ENCODE measurements at places on chromosomes 6 and 20. TPM values are rescaled to one million over a fixed set of nuclear protein-coding genes. Genes with fewer than 3 reads are reported as not detected.

DNA sequence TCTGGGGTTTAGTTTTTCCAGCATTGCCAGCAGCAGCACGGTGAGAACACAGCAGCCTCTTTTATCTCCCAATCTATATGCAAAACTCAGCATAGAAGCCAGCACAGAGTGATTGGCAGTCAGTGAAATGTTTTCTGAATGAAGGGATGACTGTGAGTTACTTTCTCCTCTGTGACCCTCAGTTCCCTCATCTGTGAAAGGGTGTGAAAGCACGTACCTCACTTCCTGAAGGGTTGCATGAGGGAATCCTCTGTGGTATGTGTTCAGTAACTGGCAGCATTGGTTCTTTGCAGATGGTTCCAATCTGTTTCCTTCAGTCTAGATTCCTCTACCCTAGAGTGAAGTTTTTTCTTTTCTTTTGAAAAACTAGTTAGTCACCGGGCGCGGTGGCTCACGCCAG is 40.0 kb downstream of the EFCAB8 start:
- no peak for DNase-seq

- DNase-seq: no peak
Measured at GRCh38 chr6:87822011-87822410, 120.0 kb upstream of the AKIRIN2 start.

GRCh38 chr6:76708641-76709331 is 636.3 kb upstream of the IMPG1 start:
- DNase-seq: no peak

GRCh38 chr6:47086051-47086770 is 44.1 kb upstream of the ADGRF1 start:
- no peak for DNase-seq

DNA sequence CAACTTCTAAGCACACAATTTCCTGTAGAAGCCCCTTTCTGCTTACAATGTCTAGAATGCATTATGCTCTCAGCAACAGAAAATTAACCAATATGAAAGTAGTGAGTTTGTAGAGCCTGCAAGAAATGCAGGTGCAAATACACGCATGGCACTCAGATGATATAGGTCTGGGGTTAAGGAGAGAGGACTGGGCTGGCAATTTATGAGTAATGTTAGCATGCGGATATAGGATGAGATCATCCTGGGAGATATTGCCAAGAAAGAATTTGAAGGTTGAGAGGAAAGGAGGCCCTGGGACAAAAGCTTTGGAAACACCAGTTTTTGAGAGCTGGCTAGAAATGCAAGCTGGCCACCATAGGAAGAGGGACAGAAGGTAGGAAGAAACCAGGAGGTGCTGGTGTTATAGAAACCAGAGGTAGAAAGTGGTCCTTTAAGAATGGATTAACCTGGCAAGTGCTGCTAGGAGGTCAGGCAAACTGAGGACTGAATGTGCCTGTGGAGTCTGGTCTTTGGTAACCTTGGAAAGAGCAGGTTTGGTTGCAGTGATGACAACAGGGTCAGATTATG is 183.2 kb upstream of the MYLIP start:
- no peak for DNase-seq

- DNase-seq: no peak
Measured at GRCh38 chr20:40282941-40283340, 406.1 kb downstream of the MAFB start.

DNA sequence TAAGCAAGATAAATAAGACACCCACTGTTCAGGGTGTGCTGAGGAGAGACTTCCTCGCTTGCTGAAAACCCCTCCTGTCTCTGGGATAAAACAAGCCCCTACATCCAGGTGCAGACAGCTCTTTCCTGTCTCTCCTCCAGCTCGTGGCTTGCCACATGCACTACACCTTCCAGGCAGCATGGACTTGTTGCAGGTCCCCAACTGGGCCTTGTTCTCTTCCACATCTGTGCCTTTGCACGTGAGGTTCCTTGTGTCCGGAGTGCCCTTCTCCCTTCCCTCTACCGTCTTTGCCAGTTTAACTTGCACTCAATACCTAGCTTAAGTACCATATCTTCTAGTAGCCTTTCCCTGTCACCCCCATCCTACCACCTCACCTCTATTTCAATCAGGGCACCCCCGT is 397.6 kb downstream of the RNGTT start:
- DNase-seq: no peak

DNA sequence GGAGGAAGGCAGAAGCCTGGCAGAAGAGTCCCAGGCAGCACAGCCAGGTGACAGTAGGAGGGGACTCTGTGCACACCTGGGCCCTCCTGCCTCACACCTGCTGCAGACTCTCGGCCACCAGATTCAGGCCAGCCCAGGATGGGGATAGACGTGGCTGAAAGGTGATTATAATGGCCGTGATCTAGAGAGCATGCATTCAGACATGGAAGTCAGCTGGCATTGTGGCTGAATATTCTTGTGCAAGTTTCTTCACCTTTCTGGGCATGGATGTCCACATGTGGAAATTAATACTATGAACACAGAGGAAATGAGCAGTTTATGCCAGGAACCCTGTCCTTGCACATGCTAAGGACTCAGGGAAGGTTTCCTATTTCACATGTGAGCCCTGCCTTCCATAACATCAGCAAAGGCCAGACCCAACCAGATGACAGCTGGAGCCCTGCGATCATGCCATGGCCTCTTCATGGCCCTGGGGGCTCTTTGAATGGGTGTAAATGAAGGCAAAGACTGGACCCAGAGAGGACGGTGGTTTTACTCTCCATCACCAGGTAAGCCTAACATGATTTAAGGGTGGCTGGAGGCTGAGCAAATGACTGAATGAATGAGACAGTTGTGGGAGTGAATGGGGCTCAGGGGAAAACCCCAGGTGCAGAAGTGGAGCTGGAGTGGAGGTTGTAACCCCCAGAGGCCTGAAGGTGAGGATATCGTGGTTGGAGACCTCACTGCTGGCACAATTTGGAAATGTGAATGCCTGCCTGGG is 2.7 kb upstream of the RAET1L start:
- DNase-seq: no peak

GRCh38 chr6:84825461-84825860 is 61.1 kb upstream of the TBX18 start:
- DNase-seq: no peak

- DNase-seq: no peak
Measured at GRCh38 chr6:106508834-106509233, 120.5 kb downstream of the RTN4IP1 start.

DNA sequence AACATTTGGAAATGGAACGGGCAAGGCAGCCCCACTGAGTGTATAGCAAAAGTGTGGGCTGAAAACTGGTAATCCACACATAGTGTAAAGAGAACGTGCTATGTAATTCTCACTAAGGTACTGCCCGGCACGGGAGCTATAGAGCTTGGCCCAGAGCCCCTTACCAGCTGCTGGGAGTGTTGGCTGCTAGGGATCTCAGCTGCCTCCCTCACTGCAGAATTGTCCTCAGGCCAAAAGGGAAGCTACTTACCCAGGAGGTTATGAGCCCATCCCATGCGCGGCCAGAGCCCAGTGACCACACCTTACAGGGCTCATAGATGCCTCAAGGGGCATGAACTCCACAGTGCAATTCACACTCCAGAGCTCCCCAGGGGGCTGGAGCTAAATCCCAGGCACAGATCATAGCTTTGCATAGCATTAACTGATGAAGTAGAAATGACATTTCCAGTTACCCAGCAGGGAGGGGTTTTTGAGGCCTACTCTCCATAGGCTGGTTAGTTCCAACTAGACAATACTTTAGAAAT is 56.8 kb downstream of the LINC00237 start:
- DNase-seq: no peak

GRCh38 chr6:119566546-119567260 is 217.1 kb upstream of the MAN1A1 start:
- DNase-seq: no peak

DNA sequence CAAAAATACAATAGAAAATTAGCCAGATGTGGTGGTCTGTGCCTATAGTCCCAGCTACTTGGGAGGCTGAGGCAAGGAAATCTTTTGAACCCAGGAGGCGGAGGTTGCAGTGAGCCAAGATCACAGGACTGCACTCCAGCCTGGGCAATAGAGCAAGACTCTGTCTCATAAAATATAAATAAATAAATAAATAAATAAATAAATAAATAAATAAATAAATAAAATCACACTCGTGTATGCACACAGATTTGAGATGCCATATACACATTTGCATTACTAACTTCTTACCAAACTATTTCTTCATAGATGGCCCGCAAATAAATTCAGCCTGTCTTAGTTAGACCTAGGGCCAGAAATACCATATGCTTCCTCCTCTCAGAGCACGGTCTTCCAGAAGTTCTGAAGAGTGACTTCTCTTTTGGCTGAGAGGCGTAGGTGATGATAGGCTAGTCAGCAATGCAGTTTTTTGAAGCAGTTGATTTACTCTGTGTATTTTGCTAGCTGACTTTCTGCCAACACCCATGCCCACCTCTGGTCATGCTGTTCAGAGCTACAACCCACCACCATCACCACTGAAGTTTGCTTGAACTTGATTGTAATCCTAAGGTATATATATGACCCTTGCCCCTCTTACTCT is 150.1 kb downstream of the SASH1 start:
- no peak for DNase-seq

GRCh38 chr6:130676077-130676772 is 151.0 kb upstream of the SMLR1 start:
- no peak for DNase-seq

DNA sequence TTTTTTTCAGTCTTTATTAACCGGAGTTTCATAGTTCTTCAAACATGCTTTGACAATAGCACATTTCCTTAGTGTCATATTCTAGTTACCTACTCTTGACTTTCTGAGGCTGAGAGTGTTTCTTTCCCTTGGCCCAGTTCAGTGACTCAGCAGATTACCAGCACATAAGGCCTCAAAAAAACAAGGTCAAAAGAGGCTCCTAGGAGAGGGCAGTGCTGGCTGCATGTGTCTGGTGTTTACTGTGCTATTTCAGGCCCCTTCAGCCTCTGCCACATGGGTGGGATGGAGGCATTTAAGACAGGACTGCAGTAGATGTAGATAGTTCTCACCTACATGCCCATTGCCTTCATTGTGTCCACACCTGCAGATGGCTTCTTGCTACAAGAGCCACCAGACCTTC is 198.2 kb upstream of the SSTR4 start:
- DNase-seq: no peak

DNA sequence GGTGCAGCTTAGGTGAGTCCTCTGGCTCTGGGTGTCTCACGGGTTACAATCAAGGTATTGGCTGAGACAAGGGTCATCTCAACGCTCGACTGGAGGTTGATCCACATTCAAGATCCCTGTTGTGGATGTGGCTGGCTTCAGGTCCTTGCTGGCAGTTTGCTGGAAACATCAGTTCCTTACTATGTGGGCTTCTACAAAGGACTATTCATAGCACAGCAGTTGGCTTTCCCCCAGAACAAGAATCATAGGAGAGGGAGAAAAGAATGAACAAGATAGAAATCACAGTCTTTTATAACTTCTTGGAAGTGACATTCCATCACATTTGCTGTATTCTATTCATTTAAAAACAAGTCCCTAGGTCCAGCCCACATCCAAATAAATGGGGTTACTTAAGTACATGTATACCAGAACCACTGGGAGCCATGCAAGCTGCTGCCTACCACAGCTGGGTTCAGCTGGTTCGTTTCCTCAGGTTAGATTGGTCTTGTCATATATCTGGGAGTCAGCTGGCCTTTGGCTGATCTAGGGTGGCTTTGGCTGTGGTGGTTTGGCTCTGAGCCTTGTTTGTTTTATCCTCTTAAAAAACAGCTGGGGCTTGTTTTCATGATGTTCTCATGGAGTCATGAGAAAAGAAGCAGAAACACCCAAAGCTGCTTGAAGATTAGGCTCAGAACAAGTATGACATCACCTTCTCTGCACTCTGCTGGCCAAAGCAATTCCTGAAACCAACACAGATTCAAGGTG is 433.2 kb upstream of the SPTLC3 start:
- DNase-seq: peak; percentile 3

DNA sequence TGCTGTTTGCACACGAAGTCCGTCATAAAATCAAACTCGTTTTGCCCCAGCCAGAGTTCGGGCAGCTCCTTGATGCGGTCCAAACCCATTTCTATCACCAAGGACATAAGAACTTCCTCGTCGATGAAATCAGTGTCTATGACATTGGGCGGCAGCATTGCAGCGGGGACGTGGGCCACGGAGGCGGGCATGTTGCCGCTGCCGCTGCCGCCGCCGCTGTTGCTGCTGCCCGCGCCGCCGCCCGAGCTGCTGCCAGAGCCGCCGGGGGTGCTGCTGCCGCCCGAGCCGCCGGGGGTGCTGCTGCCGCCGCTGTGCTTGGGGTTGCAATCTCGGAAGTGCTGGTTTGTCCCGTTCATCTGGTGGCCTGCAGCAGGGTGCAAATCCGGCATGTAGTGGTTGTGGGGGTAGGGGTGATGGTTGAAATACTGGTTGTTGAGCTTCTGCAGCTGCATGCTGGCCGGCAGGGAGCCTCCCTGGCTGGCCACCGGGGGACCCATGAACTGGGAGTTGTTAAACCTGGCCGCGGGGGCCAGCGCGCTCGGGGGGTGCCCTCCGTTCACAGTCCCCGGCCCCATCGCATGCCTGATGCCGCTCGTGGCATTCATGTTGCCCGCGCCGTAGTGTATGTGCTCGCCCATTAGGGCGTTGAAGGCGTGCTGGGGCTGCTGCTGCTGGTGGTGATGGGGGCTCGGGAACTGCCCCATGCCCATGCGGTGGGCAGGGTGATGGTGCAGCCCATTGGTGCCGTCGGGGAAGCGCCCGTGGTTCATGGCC is 1.1 kb downstream of the CITED2 start:
- DNase-seq: peak; percentile 30

DNA sequence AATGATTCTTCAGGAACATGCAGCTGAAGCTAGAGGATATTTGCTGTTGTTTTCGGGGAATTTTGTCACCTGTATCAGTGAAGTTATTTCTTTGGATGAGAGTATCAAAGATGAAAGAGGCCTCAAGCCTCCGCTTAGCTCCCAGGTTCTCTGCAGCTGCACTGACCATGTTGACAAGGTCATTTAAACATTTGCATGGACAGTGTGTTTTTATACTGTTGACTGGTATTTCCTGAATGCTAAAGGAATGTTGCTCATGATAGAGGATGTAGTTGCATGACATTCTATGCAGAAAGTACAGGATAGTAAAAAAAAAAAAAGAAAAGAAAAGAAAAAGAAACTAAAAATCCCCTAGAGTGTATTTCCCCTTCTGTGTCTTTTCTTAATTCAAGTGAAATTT is 165.6 kb upstream of the LAMP5 start:
- no peak for DNase-seq

GRCh38 chr6:44655412-44656342 is 268.2 kb downstream of the CDC5L start:
- DNase-seq: no peak

- DNase-seq: no peak
Measured at GRCh38 chr6:134908906-134909516, 40.9 kb downstream of the ALDH8A1 start.

- no peak for DNase-seq
Measured at GRCh38 chr6:162363757-162364156, 363.8 kb downstream of the PRKN start.

- no peak for DNase-seq
Measured at GRCh38 chr20:53179749-53180148, 207.6 kb downstream of the TSHZ2 start.

GRCh38 chr6:25623879-25624278 is 28.1 kb upstream of the SCGN start:
- no peak for DNase-seq

GRCh38 chr6:101689156-101689555 is 295.6 kb downstream of the GRIK2 start:
- no peak for DNase-seq

Gene HRH3
- not detected for total RNA-seq

Gene HLA-DRB1
- 68.8 TPM for total RNA-seq

Gene RGS17
- total RNA-seq: 1.8 TPM

Gene TDRD6
- total RNA-seq: not detected

Gene COL19A1
- total RNA-seq: not detected
